ENCODE measurements at places on chromosomes 16 and 17. TPM values are rescaled to one million over a fixed set of nuclear protein-coding genes. Genes with fewer than 3 reads are reported as not detected.

Gene KRT31
- polyA plus RNA-seq, result not detected

Gene PLCG2
- 6.1 TPM for polyA plus RNA-seq

Gene RANBP10
- polyA plus RNA-seq, result 16.3 TPM

Gene KRTAP1-1
- polyA plus RNA-seq, result not detected

Gene TEX14
- polyA plus RNA-seq, result 0.83 TPM

GRCh38 chr17:30379903-30380381 is 1.2 kb downstream of the CPD start:
- H3K27me3 ChIP-seq, result peaks cover 26% of the 10 kb centered on the region
- DNase-seq, result no peak
- H3K36me3 ChIP-seq, result no peaks in the 10 kb centered on the region
- peaks cover 3% of the 10 kb centered on the region for H3K4me1 ChIP-seq

- peaks cover 13% of the 10 kb centered on the region for H3K4me1 ChIP-seq
- no peaks in the 10 kb centered on the region for H3K27me3 ChIP-seq
- no peak overlapping the region for H3K4me3 ChIP-seq
- DNase-seq, result no peak
- no peaks in the 10 kb centered on the region for H3K36me3 ChIP-seq
- no peak overlapping the region for H3K27ac ChIP-seq
These were observed 24.8 kb downstream of the ANKRD40 start for GRCh38 chr17:50682938-50683337.

DNA sequence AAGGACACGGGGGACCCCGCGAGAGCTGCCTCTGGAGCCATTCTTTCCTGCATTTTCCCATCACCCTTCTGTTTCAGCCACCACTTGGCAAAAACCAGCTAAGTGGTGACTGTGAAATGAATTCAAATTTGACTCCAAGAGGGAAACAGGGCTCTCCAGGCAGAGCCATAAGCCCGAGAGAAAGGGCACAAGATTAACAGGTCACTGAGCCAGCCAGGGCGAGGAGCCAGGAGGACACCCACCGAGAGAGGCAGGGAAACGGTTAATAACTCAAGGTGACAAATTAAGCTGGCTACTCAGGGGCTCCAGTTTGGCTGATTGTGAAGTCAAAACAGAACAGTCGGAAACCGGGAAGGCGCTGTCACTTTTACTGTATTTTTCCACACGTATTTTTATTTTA is 67.8 kb upstream of the SOX9 start:
- H3K4me1 ChIP-seq, result no peaks in the 10 kb centered on the region
- H3K27me3 ChIP-seq, result no peaks in the 10 kb centered on the region
- no peaks in the 10 kb centered on the region for H3K36me3 ChIP-seq

DNA sequence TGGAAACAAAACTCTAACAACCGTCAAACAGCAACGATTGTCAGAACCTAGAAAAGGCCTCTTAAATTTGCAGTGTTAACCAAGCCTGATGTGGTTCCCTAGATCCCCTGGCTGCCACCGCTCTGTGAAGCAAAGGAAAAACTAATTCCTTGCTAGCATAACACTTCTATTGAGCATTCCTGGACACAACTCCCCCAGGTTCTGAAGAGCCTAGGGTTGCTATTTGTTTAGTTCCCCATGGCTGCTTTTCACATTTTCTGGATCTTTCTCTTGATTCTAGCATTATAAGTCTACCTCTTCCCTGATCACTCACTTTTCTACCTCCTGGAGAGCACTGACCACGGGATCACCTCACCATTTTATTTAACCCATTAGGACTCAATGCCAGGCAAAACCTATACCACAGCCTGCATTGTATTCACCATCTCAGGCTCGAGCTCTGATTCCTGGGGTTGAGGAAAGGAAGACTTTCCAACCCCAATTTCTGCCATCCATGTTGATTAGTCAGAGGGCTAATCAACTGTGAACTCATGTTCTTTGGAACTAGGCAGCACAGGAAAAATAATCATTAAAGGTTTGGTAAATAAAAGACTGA is 692 bp upstream of the KCNJ16 start:
- H3K4me3 ChIP-seq, result no peak overlapping the region
- H3K4me1 ChIP-seq, result no peaks in the 10 kb centered on the region
- no peak for DNase-seq
- H3K27me3 ChIP-seq, result no peaks in the 10 kb centered on the region

DNA sequence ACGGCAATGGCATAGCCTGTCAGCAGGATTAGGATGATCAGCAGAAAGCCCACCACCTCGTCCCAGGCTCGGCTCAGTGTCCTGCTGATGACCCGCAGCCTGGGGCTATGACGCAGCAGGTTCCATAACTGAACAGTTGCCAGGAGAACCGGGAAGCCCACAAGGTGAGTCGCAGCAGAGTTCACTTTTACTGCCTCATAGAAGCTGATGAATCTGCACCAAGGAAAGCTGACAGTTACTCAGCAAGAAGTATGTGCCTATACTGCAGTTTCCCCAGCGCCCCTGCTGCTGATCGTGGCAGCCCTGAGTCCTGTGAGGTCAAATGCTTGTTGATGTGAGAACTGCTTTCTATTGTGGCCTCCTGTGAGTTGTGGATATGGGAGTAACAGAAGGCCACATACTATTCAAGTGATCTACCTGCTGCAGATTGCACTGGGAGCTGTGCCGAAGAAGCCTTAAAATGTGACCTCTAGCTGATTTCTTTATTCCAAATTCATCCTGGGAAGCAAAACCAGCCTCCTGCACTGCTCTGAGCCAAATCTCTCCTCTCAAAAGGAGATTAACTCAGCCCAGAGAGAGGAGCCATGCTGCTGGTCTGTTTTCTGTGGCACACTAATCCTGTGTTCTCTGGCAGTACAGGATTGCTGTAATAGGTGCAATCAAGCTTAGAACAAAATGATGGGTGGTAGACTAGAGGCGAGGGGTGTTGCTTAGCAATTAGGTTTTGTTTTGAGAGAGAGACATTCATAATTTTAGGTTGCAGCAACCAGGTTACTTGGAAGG is 38.8 kb downstream of the IST1 start:
- no peak overlapping the region for H3K4me3 ChIP-seq
- H3K27ac ChIP-seq, result no peak overlapping the region
